ENCODE measurements at places on chromosomes 5 and 9.

GRCh38 chr9:99449726-99450125 is 227.6 kb downstream of the SEC61B start:
- no peak for DNase-seq

GRCh38 chr5:6576861-6577501 is 55.9 kb downstream of the NSUN2 start:
- no peak for DNase-seq

DNA sequence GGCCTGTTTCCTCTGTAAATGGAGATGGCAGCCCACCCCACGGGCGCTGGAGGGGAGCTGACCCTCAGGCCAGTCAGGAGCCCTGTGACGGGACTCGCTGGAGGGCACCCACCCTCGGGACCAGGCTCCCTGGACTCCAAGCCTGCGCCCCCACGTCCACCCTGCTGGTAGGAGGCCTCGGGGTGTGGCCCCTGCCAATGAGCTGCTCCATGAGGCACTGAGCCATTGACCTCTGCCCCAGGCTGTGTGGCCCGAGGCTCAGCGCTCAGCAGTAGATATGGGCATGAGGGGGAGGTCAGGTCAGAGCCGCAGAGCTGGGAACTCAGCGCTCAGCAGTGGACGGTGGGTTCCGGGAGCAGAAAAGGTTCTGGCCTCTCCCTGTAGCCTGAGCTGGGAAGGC is 52.3 kb upstream of the EGFL7 start:
- no peak for DNase-seq

DNA sequence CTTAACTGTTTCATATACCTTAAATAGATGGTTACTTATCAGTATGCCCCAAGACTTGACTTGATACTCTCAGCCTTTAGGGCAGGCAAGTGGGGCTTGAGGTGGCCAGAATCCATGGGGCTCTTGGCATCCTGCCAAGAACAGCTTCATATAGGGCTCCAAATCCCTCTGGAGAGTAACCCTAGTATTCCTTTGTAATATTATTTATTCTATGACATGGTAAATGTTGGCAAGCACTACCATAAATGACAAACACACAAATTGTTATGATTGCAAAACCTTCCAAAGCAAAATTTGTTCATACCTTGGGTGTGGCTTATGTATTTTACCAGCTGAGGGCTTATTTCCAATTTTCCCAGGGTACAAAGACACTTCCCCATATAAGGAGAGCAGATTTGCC is 257.4 kb upstream of the TRPC7 start:
- DNase-seq, result no peak

DNA sequence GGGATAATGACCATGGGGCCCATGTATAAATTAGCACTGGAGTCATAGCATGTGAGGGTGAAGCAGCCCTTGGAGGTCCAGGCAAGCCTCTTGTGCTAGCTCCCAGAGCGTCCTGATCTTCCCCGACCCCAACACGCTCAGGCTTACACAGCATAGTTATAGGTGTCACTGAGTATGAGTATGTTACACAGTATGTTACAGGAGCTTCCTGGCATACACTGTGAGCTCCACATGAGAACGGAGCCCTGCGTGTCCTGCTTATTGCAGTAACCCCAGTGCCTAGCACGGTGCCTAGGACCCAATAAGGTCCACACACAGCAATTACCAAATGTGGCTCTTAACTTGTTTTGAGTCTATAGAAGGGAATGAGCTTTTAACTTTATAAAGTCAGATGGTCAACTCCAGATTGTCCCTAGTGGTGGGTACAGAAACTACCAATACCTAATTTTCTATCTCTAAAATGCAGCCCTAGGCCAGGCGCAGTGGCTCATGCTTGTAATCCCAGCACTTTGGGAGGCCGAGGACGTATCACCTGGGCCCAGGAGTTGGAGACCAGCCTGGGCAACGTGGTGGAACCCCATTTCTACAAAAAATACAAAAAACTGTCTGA is 64.1 kb downstream of the PLAC8L1 start:
- no peak for DNase-seq

DNA sequence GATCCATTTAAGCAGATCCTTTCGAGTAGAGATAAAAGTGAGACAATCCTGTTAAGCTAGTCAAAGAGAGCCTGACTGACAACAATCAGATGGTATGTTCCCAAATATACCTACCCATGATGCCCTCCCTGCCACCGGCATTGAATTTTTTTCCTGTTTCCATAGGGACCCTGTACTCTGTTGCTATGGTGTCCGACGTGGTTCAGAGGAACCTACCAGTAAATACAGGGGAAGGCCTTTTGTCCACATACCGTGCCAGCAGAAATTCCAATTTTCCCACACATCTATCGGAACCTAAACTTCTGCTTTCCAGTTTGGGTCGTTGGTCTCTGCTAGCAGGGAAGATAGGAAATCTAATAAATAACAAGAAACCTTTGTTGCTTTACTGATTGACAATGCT is 64.7 kb downstream of the MEGF10 start:
- no peak for DNase-seq

GRCh38 chr5:103602438-103602837 is 39.8 kb upstream of the NUDT12 start:
- DNase-seq, result no peak

Data from activated T-helper 1 cell treated with anti-CD3 and anti-CD28 coated beads, Interleukin-2, amount 50 U/mL, for 16 hours (primary cell).